Fibroblast of skin of right quadriceps (primary cell): ENCODE measurements at places on chromosomes 5 and 9.

DNA sequence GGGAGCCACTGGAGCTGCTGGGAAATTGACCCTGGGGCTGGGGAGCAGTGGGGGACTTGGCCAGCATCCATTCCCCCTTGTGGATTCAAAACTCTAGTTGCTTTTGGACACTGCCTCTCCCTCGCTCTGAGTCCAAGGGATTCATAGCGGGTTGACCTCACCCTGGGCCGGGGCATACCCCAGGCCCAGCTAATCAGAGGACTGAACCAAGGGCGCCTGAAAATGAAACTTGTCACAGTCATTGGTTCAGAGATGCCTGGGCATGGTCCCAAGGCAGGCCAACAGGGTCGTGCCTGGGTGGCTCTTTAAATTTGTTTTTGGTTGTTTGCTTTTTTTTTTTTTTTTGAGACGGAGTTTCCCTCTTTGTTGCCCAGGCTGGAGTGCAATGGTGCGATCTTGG, 22.6 kb downstream of the STK10 start:
- DNase-seq = no peak

- DNase-seq = no peak
These were observed 495.8 kb upstream of the RORB start for GRCh38 chr9:74001382-74001781.

GRCh38 chr9:17481565-17481964, 97.3 kb upstream of the SH3GL2 start:
- DNase-seq = no peak

- DNase-seq = no peak
These were observed 8.9 kb downstream of the ZER1 start for GRCh38 chr9:128762671-128763449.

- DNase-seq = no peak
These were observed 8.6 kb downstream of the TRPM3 start for GRCh38 chr9:71112866-71113265.

DNA sequence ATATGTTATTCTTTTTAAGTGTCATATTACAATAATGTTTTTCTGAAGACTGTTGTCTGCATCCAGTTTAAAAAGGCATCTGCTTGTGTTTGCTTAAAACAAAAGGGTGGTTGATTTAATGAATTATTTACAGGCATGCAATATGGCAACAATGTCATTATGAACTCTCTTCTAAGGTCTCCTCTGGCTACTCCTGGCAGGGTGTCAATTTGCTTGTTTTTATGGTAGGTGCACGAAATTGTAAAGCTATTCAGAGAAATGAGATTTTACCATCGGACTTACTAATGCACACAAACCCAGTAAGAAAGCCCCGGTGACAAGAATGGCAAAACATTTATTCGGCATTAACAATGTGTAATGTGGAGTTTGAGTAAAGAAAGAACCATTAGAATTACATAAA, 539.8 kb upstream of the ZNF608 start:
- DNase-seq = no peak

GRCh38 chr5:174521449-174521848, 202.9 kb upstream of the MSX2 start:
- no peak for DNase-seq

- no peak for DNase-seq
These were observed 158.0 kb downstream of the PALM2AKAP2 start for GRCh38 chr9:109937861-109938453.

DNA sequence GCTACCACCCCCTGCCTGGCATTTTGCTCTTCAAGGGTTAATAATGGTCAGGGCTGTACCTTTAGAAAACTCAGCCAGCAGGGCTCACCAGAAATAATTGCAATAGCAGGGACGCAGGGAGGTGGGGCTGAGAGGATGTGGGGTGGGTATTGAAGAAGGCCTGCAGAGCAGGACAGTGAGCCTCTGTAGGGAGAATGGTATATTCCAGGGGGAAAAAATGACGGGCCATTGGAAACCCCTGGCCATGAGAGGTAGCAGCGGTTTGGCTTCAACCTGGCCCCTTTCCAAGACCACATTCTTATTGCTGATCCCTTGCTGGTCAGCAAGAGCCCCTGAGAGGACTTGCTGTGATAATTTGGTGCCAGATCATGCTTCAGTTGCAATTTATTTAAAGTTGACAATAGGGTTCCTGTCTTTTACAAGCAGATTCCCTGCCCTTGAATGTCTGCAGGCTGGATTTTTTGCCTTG, 36.7 kb upstream of the CTNNA1 start:
- peak; percentile 13 for DNase-seq

DNA sequence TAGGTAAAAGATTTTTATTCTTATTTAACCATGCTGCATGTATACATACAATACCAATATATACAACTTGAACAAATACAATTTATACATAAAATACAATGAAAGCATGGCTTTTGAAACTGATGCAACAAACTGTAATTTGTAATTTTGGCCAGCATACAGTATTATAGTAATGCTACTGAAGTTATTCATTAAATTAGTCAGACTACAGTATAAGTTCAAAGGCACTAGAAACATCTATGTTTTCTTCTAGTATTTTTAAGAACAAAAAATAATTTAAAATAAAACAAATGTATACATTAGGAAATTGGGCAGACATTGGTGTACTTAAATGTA, 18.8 kb downstream of the IL4 start:
- peak; percentile 51 for DNase-seq

- DNase-seq = peak; percentile 38
These were observed 49.8 kb downstream of the RASEF start for GRCh38 chr9:83012922-83013838.

DNA sequence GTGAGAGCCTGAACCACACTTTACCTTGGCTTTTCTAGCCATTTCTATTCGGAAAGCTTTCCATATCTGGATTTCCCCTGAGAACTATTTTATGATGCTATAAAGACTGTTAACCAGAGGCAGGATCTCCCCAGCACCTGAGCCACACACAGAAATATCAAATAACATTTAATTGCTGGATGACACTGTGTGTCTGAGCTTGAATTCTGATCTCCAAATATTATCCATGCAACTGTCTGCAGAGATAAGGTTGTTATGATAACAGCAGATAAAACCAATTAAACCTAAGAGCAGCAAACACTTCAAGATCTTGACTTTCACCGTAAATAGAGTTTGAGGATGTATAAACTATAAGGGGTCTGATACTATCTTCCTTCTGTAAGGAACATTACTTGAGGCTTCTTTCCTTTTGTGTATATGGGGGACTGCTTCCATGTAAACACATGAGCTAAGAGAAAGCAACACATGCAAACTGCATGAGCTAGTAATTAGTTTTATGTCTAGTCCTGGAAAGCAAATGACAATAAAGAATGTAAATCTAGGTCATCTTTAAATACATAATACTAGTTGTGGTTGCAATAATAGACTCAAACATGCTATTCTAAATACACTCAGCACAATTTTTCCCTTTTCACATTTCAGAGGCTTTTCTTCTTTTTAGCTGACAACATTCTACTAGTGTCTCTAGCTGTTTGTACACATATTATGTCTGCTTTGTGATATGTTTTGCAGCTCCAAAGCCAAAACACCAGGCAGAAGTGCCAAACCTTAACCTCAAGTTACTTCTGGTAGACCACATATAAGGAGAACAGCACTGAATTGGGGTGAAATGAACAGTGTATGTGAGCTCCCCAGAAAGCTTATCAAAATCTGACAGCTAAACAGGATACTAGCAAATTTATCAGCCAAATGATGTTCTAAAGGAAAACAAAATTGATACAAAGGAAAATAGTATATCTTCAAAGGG, 136.5 kb downstream of the EFNA5 start:
- DNase-seq = no peak

DNA sequence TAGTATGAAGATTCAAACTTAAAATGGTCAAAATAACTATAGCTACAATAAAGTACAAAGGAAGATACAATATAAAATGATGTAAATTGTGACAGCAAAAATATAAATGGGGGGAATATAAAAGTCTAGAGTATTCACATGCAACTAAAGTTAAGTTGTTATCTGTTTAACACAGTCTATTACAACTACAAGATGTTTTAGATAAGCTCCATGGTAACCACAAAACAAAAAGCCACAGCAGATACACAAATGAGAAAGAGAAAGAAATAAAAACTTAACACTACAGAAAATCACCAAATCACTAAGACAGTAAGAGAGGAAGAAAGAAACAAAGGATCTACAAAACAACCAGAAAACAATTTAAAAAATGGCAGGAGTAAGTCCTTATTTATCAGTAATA, 17.0 kb upstream of the SH3TC2 start:
- no peak for DNase-seq
